Stimulated activated CD8-positive, alpha-beta memory T cell treated with anti-CD3 and anti-CD28 coated beads, Interleukin-4, amount 100 ng/mL, for 1 hour (primary cell): ENCODE measurements at places on chromosomes 13 and 19.

DNA sequence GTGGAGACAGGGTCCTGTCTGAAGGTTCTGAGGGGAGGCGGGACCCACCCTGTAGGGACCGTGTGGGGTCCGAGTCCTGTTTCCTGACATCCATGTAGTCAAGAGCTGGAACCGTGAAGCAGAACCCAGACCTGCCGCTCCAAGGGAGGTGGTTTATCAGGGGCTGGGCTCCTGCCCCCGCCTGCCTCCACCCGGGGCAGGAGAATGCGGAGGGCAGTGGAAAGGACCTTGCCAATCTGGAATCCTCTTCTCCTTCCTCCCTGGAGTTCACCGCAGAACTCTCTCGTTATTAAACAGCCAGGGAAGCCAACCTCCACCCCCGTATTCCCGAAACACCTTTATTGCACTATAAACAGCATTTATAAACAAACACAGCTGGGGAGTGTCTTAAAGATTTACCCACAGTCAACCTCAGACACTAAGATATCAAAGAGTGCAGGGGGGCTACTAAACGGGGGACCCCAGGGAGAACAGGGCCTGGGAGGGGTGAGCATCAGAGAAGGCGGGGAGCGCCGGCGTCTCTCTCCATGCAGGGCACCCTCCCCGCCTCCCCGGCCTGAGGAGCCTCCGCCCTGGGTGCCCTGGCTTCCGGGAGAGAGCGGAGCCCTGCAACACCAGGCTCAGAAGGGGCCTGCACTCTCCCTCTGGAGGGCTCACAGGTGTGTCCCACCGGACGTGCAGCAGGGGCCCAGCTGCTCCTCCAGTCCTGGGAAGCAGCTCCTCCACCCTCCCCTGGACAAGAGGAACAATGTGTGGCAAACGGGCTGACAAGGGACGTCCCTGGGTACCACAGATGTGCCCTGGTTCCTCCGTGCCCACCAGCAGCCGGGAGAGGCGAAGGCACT is 3.6 kb downstream of the C2CD4C start:
- no peak for DNase-seq

DNA sequence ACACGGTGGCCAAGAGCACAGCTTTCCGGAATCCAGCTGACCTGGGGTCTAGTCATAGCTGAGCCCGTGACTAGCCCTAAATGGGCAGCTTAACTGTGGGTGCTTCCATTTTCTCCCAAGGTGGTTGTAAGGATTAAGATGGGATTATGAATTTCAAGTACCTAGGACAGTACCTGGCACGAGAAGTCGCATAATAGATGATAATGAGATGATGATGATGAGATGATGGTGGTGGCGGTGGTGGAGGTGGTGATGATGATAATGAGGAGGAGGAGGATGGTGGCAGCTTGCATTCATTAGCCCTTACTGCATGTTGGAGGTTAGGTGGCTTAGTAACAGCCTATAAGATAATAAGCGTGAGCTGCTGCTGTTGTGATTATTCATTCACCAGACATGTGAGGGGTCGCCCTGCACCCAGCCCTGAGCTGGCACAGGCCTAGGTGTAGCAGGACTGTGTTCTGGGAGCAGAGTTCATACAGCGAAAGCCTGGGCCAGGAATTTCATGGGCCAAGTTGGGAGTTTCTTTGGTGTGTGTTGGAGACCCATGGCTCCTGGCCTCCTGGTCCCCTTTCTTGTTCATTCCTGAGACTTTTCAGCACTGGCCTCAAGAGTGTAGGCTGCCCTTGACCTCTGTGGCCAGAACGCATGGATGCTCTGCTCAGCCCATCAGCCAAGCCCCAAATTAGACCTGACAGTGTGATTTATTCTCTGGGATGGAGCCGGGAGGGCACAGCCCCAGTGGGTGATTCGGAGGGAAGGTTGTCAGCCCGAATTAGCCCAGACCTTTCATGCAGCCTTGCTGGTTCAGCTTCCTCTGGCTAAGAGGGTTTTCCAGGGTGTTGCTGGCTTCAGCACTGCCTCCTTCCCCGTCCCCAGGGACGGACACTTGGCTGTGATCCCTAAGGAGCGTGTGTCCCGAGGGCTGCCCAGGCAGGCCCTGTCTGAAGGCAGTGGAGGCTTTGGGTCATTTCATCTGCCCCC is 128.8 kb downstream of the SIPA1L3 start:
- no peak for DNase-seq

- no peak for DNase-seq
Measured at GRCh38 chr13:98686270-98686669, 66.2 kb downstream of the SLC15A1 start.

GRCh38 chr19:10861103-10861651 is 10.2 kb upstream of the CARM1 start:
- no peak for DNase-seq

GRCh38 chr13:73368608-73369007 is 309.8 kb downstream of the KLF5 start:
- no peak for DNase-seq

- no peak for DNase-seq
Measured at GRCh38 chr19:45952686-45953505, 20.8 kb downstream of the NOVA2 start.

- no peak for DNase-seq
Measured at GRCh38 chr13:40479196-40479845, 187.1 kb downstream of the FOXO1 start.

GRCh38 chr19:15291089-15291488 is 41.2 kb downstream of the BRD4 start:
- no peak for DNase-seq
